ENCODE measurements at places on chromosomes 5 and 9. TPM values are rescaled to one million over a fixed set of nuclear protein-coding genes. Genes with fewer than 3 reads are reported as not detected.

The FBP2 gene
- total RNA-seq: not detected

The NCS1 gene
- 196 TPM for total RNA-seq

The IL3 gene
- total RNA-seq: not detected

- no peak for DNase-seq
Measured at GRCh38 chr5:27312291-27312893, 274.0 kb upstream of the CDH9 start.

- DNase-seq: no peak
Measured at GRCh38 chr5:88824141-88824540, 58.8 kb downstream of the MEF2C start.

DNA sequence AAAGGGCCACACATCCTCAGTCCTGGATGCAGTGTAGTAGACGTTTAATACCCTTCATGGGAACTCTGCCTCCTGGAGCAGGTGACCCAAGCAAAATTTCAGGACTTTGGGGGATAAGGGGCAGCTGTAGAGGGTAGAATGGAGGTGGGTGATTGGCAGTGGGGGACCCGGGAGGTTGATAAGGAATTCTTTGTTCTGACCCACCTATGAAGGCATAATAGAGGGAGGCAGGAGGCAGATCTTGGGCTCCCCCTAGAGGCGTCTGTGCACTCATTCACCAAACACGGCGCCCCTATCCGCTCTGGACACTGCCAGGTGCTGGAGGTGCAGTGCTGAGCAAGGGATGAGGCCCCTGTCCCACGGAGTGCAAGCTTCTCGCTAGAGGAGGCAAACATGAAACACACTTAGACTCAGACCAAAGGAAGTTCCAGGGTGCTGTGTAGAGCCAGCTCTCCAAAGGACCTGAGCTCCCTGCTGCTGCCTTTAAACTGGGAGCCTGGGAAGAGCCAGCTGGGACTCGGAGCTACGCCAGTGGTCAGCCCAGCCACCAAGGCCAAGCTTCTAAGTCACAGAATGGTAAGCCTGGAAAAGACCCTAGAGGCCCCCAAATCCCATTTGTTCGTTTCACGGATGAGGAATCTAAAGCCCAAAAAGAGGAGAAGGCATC lies 7.7 kb downstream of the IL17B start:
- DNase-seq: no peak

DNA sequence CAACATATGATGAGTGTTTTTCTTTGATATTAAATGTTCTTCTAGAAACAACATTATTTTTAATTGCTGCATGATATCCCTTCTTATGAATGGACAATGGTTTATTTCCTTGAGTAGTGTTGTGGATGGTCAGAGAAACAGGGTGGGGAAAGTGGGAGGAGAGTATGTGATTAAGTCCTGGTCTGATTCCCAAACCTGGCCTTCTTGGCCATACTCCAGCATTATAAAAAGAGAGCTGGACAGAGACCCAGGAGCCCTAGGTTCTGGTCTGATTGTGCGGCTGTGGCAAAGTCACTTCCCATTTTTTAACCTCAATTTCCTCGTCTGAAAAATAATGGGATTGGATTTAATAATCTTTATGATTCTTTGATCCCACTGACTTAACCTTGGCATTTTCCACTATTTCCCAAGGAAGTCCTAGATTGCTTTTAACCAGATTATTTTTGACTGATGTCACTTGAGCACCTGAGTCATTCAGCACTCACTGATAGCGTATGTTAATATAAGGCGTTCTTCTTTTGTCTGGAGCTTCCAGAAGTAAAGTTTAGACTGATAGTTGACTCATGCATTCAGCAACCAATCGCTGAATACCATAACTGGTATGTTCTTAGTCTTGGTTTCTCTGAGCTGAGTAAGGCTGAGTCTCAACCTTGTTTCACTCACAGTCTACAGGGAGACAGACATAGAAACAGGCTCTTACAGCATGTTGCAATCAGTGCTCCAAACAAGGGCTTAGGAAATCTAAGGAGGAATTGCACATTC lies 26.2 kb downstream of the OSMR start:
- DNase-seq: no peak

- DNase-seq: no peak
Measured at GRCh38 chr5:123610209-123610608, 98.2 kb downstream of the CSNK1G3 start.

Measured in posterior vena cava (tissue), 2 donors.